H1 (cell line): ENCODE measurements at places on chromosomes 3 and 15. TPM values are rescaled to one million over a fixed set of nuclear protein-coding genes. Genes with fewer than 3 reads are reported as not detected.

MOBP gene
- polyA plus RNA-seq = 0.06 and 0.24 TPM in 2 replicates

SIN3A gene
- 69.5 and 86.6 TPM in 2 replicates for polyA plus RNA-seq

DNA sequence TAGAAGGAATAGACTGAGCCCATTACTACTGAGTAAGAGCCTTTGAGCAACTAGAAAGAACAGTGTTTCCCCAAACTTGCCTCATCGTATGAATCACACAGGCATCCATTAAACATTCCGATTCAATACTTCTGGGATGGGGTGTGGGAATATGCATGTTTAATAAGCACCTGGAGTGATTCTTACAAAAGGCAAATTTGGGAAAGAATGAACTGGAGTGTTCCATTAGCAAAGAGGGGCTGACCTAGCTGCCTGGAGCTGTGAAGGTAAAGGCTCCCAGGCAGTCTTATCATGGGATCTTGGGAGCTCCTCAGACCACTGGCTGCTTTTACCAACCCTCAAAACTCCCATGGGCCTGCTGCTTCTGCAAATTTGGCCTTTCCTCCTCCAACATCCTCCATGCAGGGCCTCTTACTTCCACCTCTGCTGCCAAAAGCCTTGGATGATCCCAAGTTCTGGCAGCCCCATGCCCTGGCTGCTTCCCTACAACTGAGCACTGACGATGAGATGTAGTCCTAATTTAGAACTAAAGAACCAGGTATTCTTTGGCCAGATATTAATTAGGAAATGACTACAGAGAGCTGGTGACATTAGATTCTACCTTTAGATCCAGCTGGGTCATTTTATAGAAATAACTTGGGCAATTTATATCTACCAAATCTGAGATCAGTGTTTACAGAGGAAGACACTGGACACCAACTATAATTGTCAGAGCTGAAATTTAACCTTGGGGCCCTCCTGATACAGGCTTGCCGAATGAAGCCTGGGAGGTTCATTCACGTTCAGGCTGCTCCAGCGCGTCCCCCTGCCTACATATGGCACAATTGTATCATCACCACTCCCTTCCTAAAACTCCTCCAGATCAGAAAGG is 11.2 kb upstream of the HOMER2 start:
- no peak overlapping the region for H3K4me3 ChIP-seq
- H3K27me3 ChIP-seq = no peaks in the 10 kb centered on the region
- H3K4me1 ChIP-seq = peaks cover 4% of the 10 kb centered on the region; the same call in 1 of the 2 replicates
- no peak for DNase-seq

DNA sequence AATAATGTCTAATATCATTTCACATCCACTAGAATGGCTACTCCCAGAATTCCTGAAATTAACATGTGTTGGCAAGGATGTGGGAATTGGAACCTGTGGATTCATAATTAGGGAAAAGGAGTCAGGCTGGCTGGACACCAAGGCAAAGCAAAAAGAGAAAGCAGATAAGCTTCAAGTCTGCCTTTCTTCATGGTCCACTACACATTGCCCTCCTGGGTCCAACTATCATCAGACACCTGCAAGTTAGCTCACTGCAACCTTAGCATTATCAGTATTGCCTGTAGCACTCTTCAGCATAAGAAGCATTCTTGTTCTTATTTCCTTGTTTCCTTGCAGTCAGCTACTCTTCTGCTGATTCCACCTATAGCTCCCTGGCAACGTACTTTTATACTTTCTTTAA is 124.3 kb downstream of the ZNF280D start:
- H3K36me3 ChIP-seq = no peaks in the 10 kb centered on the region
- H3K27ac ChIP-seq = no peak overlapping the region
- no peaks in the 10 kb centered on the region for H3K27me3 ChIP-seq
- no peaks in the 10 kb centered on the region for H3K4me1 ChIP-seq
- no peak overlapping the region for H3K4me3 ChIP-seq
